Cerebellar cortex (tissue), 1 donor: ENCODE measurements at places on chromosomes 7 and 10.

GRCh38 chr7:156473476-156474240, 166.9 kb upstream of the RNF32 start:
- DNase-seq = peak; percentile 42

DNA sequence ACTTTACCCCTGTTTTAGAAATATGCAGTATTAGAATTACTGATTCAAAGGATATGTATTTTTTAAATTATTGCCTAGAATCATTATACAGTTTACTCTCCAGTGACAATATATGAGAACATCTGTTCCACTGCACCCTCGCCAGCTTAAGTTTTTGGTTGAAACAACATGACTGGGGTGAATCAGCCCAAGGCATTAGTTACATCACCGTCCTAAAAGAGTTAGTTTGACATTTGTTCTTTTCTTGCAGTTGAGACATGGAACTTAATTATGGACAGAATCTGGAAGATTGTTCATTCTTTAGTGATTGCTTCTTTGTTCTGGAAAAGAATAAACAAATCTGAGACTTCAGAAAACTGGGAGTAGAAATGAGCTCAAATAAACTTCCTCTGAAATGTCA, 167.3 kb upstream of the DKK1 start:
- DNase-seq = no peak

DNA sequence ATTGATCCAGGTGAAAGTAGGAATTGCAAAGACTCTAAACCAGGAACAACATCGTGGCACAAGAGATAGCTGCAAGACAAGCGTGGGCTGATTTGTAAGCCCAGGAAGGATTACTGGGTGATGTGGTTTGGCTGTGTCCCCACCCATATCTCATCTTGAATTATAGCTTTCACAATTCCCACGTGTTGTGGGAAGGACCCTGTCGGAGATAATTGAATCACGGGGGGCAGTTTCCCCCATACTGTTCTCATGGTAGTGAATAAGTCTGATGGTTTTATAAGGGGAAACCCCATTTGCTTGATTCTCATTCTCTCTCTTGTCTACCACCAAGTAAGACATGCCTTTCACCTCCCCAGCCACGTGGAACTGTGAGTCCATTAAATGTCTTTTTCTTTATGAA, 59.5 kb downstream of the ST8SIA6 start:
- no peak for DNase-seq

- DNase-seq = peak; percentile 89
These were observed 29.8 kb downstream of the MTURN start for GRCh38 chr7:30164567-30164966.

GRCh38 chr7:157278791-157279724, 57.7 kb upstream of the DNAJB6 start:
- DNase-seq = no peak

DNA sequence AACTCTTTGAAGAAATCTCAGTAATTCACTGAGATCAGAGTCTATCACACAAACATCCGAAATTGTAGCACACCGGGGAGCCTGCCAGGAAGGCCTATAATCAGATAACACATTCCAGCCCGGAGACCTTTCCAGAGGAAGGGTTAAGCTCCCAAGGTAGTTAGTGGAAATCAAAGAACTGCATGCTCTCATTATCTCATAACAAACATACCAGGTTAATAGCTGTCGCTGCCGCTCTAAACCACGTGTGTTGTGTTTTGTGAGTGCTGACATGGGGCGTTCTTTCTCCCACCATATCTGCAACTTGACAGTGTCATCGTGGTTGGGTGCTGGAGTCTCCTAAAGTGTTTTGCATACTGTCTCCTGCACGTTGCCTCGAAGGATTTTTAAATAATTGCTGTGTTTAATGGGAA, 120.7 kb upstream of the CARD11 start:
- no peak for DNase-seq

DNA sequence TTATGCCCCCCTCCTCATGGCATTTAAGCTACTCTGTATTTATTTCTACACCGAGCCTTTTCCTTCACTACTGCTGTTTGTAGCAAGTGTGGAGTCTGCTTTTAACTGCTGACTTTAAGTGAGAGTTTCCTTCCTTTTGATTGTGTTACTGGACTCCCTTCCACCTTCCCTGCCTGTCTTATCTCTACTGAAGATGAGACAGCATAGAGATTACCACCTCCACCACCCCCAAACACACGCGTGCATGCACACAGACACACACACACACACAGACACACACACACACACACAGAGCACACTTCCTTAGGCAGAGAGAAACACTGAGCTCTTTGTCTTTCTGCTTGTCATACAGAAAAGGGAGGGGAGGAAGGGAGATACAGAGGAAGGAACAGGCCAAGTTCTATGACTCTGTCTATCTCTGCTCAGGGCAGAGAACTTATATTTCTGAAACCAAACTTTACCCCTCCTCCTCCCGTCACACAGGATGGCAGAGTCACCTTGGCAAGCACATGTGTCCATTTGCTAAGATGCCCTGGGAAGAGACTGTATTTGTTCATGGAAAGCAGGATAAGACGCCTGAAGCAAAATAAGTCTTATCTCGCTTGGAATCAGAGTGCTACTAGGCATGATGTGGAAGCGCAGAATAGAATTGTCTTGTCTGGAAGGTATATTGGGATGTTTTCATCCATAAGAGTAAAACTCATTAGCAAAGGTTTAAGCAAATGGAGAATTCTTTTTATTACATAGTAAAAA, 81.8 kb upstream of the CAV2 start:
- no peak for DNase-seq

- peak; percentile 82 for DNase-seq
These were observed 337.7 kb upstream of the NPVF start for GRCh38 chr7:25565949-25566348.

DNA sequence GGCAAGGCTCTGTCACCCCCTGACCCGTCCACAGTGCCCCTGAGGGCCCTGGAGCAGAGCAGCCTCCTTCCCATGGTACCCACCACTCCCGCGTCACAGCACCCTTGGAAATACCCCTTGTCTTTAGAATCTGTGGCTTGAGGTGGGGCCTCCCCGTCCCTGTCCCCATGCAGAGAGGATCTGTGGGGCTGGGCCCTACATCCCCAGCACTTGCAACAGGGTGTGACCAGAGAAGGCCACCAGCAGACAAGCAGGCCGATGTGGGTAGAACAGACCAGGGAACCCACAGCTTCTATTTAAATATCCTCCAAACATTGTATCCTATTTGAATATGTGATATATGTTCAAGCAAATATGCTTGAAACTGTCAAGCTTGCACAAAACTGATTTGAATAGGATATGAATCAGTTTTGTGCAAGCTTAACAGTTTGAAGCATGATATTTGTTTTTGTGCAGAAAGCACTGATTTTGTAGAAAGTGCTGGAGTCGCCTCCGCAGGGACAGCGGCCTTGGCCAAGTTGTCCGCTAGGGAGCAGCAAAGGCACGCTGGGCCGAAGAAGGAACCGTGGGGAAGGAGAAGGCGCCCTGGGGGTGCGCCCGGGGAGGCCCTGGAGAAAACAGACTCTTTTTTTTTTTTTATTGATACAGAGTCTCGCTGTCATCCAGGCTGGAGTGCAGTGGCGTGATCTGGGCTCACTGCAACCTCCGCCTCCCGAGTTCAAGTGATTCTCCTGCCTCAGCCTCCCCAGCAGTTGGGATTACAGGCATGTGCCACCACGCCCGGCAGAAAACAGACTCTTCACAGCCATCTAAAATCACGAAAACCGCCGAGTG, 2.2 kb downstream of the CFAP46 start:
- peak; percentile 48 for DNase-seq

DNA sequence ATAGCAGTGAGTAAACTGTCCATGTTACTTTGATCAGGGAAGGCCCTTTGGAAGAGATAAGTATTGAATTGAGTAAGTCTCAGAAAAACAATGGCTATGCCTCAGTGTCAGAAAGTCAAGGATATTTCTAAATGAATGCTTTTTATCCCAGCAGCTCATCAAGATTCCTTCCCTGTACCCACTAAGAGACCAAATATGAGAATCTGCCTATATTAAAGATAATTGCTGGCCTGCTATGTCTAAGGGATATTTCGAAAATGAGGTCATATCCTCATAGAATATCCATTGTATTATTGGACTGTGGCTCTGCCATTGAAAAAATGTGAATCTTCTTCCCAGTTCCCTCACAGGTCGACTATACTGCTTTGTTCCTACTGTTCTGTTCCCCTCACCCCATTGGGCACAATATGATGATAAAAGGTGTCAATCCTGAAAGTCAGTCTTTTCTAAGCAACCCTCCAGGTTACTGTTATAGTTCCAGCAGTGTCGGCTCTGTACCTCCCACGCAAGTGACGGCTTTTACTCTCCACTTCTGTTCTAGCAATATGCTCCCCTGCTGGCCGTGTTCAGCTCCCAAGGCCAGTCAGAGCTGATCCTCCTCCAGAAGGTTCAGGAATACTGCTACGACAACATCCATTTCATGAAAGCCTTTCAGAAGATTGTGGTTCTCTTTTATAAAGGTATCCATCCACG, 51.7 kb downstream of the BZW2 start:
- DNase-seq = no peak

DNA sequence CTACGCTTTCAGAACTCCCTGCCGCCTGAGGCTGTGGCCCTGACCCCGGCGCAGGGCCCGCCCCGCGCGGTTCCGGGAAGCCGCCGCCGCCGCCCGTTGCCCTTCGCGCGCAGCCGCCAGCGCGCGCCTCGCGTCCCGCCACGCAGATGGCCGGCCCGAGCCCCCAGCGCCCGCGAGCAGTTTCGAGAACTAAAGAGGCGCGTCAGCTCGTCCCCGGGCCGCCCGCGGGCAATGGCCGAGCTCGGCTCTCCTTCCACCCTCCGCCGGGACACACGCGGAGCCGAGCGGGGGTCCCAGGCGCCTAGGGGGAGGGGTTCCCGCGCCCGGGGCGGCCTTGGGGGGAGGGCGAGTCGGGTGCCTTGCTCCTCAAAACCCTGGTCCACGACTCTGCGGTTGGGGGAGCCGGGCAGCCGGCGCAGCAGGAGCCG, 1.8 kb downstream of the HNRNPF start:
- no peak for DNase-seq
